ENCODE measurements at places on chromosomes 3 and 15.

DNA sequence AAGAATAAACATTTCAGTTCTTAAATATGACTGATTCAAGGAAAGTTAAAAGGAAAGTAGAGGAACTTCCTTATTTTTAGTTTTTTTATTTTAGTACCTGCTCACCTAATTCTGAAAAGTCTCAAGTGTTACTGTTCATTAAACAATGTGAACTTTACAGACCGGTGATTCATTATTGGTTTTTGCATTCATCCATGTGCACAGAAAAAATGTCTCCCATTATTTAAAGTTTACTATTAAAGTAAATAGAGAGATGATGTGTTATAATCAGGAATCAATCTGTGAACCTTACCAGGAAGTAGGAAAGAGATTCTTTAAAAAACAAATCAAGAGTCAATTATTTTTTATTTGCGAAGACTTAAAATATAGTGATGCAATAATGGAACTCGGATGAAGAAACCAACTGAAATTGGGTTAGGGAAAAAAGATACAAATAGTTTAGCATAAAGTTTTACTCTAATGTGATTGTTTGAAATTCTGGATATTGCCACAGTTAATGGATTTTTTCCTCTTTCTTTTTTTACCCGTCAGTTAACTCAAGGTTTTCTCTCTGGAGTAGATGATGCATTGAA lies 119.4 kb upstream of the SAMMSON start:
- DNase-seq, result no peak

GRCh38 chr15:50633653-50634052 lies 52.9 kb downstream of the TRPM7 start:
- no peak for DNase-seq

DNA sequence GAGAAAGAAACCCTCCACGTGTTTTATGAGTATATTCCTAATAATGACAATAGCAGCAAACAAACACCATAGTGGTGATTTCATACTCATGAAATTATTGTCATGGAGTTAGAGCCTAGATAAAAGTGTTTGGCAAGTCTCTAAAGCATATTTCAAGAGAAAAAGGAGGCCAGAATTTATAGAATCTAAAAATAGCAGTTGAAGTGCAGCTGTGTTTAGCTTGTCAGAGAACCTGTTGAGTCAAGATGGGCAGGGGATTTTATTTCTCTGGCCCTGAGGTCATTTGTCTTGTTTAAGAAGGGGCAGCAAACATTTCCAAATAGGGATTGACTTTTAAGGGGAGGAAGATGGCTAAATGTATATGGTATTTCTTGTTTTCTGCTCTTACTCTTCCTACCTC lies 279.6 kb upstream of the CTDSPL start:
- DNase-seq, result no peak

DNA sequence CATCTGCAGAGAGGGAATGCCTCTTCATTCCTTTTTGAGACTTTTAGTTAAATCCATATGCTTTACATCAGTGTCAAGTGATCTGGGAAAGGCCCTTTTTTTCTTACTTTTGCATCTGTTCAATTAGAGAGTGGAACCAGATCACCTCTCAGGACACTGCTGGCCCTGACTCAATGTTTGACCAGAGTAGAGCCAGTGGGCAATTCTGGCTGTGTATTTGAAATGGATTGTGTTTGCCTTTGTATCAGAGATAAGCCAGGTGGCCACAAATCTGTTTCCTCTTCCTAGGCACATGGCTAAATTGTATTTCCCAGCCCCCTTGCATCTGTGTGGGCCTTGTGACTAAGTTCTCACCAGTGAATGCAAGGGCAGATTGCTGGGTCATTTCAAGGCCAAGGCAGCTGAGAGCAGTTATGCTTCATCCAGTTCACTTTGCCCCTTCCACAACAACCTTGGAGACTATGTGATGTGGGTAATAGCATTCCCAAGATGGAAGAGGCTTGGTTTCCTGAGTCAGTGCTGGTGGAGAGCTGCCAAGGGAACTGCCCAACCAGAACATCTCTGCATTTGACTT lies 75.6 kb upstream of the CACNA2D3 start:
- peak; percentile 5 for DNase-seq

DNA sequence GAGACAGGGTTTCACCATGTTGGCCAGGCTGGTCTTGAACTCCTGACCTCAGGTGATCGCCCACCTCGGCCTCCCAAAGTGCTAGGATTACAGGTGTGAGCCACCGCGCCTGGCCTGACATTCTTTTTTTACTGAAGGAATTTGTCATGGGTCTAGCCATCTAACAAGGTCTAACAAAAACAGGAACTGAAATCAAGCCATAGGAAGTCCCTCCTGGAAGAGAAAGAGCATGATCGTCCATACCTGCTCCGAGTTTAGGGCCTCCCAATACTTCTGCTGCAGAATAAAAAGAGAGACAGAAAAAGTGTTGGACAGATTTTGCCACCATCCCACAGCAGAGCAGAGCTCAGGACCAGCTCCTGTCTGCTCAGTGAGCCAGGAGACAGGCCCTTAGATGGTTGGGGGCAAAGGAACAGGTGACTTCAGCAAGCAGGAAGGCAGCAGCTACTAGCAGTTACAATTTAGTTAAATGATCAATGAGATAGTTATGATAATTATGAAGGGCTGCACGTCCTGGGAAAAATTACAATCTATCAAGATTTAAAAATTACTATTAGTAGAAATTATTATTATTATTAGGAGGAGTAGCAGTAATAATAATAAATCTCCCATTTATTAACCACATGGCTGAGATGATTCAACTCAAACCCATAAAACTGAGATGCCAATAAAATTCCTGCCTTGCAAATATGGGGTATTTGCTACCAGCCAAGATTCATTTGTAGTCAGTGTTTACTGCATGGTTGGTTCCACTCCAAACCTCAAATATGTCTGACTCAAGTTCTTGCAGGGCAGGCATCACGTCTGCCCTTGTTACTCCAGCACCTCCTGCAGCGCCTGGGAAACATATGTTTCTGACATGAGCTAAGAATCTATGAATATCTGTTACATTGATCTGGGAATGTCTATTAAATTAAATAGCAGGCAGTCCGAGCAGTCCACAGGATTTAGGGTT lies 40.1 kb downstream of the TMEM44 start:
- peak; percentile 100 for DNase-seq

GRCh38 chr3:8451696-8452095 lies 49.9 kb upstream of the LMCD1 start:
- DNase-seq, result peak; percentile 87

GRCh38 chr3:10744098-10744465 lies 71.9 kb upstream of the SLC6A11 start:
- DNase-seq, result no peak

GRCh38 chr3:100269410-100270214 lies 8.8 kb downstream of the TBC1D23 start:
- peak; percentile 97 for DNase-seq

GRCh38 chr3:119195911-119196310 lies 22.5 kb downstream of the UPK1B start:
- DNase-seq, result peak; percentile 36
